Muscle of leg (tissue), 16 donors: ENCODE measurements at places on chromosomes 6 and 20. TPM values are rescaled to one million over a fixed set of nuclear protein-coding genes. Genes with fewer than 3 reads are reported as not detected.

Gene LGSN
- not detected for total RNA-seq

Gene RIMS4
- 5.7 TPM for total RNA-seq

Gene UBD
- 0.31 TPM for total RNA-seq

- peaks cover 6% of the 10 kb centered on the region for H3K27me3 ChIP-seq
- no peak overlapping the region for H3K4me3 ChIP-seq
- peaks cover 6% of the 10 kb centered on the region for H3K4me1 ChIP-seq
- H3K27ac ChIP-seq: no peak overlapping the region
- H3K36me3 ChIP-seq: no peaks in the 10 kb centered on the region
- no peak for DNase-seq
Measured at GRCh38 chr20:40813708-40814630, 124.9 kb upstream of the MAFB start.

- H3K27me3 ChIP-seq: no peaks in the 10 kb centered on the region
- no peaks in the 10 kb centered on the region for H3K36me3 ChIP-seq
- H3K27ac ChIP-seq: peak overlapping the region; percentile 63
- no peak overlapping the region for H3K4me3 ChIP-seq
Measured at GRCh38 chr6:7170117-7170732, 62.5 kb downstream of the RREB1 start.
